ENCODE measurements at places on chromosomes 5 and 9.
A peak's percentile ranks its signal among the peaks of the same experiment; 100 is the strongest.

DNA sequence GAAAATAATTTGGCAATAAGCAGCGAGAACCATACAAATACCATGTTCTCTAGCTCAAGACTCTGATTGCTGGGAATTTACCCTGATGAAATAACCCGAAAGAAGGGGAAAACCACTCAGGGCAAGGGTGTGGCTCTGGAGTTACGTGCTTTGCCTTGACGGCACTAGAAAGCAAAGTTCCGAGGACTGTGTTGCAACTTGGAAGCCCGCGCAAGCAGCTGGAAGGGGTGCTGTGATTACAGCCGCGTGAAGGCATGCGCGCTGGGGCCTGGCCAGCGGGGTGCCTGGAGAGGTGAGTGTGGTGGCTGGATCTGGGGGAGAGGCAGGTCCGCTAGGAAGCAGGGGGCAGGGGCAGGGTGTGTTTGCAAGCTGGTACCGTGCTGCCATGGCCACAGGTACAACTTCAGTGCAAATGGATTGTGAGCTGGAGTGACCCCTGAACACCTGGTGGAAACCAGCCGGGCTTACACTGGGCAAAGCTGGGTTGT is 52.6 kb upstream of the CNOT6 start:
- no peak for DNase-seq

DNA sequence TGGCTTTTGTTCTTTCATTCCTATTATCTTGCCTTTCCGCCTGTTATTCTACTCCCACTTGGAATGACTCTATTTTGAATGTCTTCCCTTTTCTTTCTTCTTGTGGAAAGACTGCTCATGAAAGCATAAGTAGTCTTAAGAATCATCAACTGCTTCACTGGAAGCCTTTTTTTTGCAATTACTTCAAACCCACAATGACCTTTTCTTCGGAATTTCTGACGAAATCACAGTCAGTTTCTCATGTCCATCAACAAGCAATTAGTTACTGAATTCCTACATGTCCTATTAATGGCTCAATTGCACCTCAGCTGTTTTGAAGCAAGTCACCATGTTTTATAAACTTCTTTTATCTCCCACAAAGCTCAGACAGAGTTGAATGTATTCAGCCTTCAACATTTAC is 196.2 kb downstream of the TARS1 start:
- DNase-seq, result no peak

- no peak for DNase-seq
Observed at GRCh38 chr5:9365512-9365911, 180.4 kb downstream of the SEMA5A start.

DNA sequence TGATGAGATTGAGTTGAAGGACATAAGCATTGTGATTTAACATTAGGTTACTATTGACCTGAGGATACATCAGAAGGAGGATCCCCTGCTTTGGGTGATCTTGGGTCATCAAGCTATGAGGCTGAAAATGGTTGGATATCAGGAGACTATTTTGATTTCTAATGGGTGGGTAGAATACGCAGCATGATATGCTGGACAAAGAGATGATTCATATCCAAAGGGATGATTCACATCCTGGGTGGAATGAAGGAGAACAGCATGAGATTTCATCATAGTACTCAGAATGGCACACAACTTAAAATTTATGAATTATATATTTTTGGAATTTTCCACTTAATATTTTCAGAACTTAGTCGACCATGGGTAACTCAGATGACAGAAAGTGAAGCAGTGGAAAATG is 1759.5 kb upstream of the C9orf72 start:
- no peak for DNase-seq

DNA sequence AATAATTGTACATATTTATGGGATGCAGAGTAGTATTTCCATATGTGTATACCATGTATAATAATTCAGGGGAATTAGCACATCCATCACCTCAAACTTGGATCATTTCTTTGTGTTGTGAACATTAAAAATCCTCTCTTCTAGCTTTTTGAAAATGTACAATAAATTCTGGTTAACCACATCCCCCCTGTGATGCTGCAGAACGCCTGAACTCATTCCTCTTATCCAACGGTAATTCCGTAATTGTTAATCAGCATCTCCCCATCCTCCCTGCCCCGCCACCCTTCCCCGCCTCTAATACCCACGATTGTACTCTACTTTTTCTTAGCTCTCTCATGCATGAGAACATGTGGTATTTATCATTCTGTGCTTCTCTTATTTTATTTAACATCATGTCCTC is 127.7 kb upstream of the ANKRD55 start:
- DNase-seq, result no peak

DNA sequence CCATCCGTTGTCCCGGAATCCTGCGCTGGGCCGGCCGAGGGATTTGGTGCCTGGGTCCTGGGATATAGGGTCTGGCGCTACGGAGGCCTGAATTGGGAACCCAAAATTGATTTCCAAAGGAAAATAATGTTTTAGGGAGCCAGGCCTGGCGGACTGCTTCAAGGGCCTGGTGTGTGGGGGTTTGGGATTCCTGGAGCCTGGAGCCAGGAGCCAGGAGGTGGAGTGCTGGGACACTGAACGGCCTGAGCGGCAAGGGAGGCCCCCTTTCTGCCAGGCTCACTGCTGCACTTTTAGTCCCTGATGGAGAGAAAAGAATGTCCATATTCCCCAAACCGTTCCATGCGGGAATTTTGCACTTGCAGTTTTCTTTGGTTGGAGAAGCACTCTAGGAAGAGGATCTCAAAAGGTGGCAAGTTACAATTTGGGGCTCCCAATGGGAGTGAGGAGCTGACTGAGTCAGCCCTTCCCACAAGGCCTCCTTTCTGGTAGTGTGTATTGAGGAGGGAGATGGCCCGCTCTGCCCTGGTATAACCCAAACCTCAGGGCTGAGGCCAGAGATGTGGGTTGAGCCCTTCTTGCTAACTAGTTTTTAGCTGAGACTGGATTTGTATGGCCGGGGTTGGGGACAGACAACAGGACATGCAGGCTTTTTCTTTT is 2.2 kb downstream of the LMX1B start:
- DNase-seq, result no peak

- no peak for DNase-seq
Observed at GRCh38 chr5:7395947-7396712, at the start of gene ADCY2. Gene ADCY2 (plus strand): TSS chr5:7396138. CDS start chr5:7396297, 159 bp downstream.

- DNase-seq, result peak; percentile 83
Observed at GRCh38 chr5:176535101-176535663, 2.0 kb downstream of the RNF44 start.

- DNase-seq, result no peak
Observed at GRCh38 chr5:133482028-133482427, 130.3 kb downstream of the FSTL4 start.

DNA sequence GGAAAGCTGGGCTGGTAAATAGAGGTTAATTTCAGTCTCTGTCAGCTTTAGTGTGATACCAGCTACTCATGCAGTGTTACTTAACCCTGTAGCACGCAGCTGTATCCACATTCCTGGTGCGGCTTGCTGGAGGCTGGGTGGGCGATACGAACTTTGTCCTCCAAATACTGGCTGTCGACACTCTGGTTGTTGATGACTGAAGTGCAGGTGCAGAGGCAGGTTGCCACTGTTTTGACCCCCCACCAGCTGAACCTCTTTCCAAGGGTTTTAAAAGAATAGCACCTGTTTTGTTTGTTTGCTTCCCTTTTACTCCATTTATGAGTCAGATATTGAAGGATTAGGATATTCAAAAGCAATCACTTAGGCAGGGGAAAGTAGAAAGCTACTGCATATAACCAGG is 4.4 kb upstream of the RABGAP1 start:
- DNase-seq, result no peak

DNA sequence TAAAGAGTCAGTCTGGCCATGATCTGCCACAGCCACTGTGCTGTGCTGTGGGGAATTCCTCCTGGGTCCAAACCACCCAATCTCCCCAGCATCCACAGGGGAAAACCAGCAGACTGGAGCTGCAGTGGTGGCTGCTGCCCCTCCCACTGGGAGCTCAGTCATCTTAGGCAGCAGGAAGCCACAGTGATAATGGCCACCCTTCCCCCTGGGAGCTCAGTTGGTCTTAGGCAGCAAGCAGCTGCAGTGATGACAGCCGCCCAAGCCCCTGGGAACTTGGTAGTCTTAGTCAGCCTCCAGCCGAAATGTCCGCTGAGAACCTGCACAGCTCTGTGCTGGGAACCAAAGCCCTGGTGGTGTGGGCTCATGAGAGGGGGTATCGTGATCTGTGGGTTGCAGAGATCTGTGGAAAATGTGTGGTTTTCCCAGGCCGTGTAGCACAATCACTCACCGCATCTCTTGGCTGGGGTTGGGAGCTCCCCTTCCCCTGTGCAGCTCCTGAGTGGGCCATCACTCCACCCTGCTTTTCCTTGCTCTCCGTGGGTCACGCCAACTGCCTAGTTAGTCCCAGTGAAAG is 38.4 kb upstream of the SMIM15 start:
- DNase-seq, result peak; percentile 27

DNA sequence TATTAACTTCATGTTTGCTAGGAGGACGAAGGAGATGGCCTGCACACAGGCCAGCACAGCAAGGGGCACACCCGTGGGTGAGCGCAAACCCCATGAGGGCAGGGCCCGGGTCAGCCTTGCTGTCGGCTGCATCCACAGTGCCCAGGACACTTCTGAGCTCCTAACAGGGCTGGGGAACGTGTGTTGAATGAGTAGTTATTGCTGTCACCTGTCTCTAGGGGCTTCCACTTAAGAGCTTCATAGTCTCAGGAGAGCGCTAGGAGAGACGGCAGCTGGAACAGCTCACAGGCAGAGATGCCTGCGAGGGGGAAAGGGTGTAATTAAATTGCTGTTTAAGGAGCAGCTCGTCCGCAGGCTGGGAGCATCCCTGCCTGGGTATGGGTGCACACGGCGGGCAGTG is 91.4 kb upstream of the NEURL1B start:
- DNase-seq, result no peak

DNA sequence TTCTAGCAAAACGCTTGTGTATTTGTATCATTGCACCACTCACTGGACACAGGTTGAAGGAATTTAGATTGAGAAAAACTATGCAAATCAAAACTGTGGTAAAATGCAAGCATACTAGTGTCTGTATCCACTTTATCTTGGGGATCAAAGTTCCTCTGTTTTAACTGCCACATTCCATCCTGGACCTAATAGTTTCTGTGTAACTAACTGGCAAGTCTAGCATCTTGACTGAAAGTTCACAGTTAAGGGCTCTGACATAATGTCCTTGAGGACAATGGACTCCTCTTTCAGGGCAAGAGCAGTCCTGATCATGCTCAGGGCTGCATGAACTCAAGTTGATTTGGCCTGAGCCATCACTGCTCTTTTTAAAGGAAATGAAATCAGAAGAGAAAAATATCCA is 30.7 kb downstream of the NFIB start:
- DNase-seq, result no peak

- peak; percentile 5 for DNase-seq
Observed at GRCh38 chr9:29830821-29831220, 2257.5 kb upstream of the C9orf72 start.

DNA sequence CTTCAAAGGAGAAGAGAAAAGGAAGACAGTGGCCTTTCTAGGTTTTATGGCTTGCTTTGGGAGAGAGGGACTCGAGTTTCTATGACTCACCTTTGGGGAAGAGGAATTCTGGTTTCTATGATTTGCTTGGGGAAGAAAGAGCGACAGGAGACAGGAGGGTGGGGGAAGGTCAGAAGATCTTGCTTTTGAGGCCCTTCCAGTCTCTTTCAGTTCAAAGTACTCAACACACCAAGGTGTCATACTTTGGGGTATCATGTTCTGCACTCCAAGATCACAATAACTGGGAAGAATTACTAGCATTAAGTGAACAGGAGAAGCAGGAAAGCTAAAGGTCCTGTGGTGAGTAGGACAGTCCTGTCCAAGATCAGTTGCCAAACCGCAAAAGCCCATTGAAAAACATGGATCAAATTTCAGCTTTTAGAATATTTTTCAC is 324.5 kb downstream of the ARHGEF28 start:
- no peak for DNase-seq

- no peak for DNase-seq
Observed at GRCh38 chr5:39331861-39332381, 32.4 kb downstream of the C9 start.

DNA sequence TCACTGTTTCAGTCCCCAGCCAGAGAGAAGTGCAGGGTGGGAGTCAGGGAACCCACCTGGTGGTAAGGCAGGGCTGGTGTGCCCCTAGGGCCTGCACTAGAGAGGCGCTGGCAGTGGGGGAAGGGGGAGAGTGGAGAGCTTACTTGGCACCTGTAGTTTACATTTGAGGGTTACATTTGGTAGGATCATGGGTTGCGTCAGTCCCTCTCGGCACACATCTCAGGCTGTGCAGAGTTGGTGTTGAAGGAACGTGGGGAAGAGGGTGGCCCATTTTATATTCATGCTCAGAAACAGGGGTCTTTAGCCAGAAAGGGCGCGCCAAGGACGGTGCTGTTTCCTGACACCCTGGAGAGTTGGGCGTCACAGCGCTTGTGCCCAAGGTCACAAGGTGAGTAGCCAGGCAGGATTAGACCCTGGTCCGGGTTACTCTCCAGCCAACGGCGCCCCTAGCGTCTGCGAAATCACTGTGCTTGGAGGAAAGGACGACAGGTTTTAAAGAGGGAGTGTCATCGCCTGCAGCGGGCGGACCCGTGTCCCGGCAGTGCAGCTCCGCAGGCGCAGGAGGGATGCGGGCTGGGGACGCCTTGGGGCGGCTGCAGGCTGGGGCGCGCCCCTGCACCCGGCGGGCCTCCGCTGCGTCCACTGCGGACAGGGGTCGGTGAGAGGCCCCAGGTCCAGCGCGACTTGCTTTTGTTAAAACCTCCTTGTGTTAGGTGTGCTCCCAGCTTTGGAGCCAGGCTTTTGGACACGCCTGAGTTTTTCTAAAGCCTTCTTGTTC is 272.6 kb downstream of the FANCC start:
- DNase-seq, result no peak

- no peak for DNase-seq
Observed at GRCh38 chr5:118796081-118796480, 192.3 kb downstream of the DTWD2 start.

GRCh38 chr9:95953986-95954385 is 78.5 kb downstream of the ERCC6L2 start:
- DNase-seq, result peak; percentile 55

GRCh38 chr5:60161340-60161934 is 267.9 kb upstream of the PDE4D start:
- peak; percentile 16 for DNase-seq

DNA sequence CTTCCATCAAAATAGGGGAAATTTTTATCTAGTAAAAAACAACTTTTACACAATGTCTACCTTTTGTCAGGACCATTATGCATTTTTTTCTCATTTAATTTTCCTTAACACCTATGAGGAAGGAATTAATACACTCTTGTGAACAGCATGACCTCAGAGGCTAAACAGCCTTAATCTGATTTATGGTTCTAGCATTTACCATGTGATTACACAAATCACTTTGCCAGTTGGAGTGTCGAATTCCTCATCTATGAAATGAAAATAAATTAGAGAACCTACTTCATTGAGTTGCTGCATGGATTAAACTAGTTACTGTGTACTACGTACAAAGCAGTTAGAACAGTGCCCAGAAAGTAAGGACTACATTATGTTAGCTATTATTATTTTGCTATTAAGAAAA is 187.7 kb upstream of the MPDZ start:
- no peak for DNase-seq

DNA sequence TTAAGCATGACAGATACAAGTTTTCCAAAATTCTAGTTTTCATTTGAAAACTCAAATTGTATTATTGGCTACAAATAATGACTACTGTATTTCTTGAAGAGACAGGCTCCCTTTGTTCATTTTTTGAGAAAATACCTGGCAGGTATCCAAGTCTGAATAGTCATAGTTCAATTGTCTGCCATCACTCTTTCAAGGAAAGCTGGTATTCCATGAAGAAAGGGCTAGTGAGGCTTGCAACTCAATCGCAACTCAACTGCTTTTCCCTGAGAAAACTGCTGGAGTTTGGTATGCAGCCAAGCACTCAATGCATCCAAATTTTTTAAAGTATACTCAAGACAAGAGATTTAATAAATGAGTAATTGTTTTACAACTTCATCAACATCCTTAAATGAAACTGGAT is 61.4 kb upstream of the TRIO start:
- no peak for DNase-seq

GRCh38 chr5:151886546-151887275 is 37.9 kb downstream of the GLRA1 start:
- DNase-seq, result no peak

Measured in activated CD4-positive, alpha-beta T cell treated with anti-CD3 and anti-CD28 coated beads, Interleukin-10, Interleukin-2, amounts not matched to agents 100 ng/mL and 50 ng/mL, durations not matched to agents 16 hours and 8 hours (primary cell).